Endodermal cell (in vitro differentiated cells): ENCODE measurements at places on chromosomes 7 and 10. TPM values are rescaled to one million over a fixed set of nuclear protein-coding genes. Genes with fewer than 3 reads are reported as not detected.

GRCh38 chr7:135690566-135690965, 28.3 kb downstream of the STMP1 start:
- no peak for DNase-seq

- peak; percentile 97 for DNase-seq
Measured at GRCh38 chr7:1175967-1176851, 16.2 kb upstream of the ZFAND2A start.

DNA sequence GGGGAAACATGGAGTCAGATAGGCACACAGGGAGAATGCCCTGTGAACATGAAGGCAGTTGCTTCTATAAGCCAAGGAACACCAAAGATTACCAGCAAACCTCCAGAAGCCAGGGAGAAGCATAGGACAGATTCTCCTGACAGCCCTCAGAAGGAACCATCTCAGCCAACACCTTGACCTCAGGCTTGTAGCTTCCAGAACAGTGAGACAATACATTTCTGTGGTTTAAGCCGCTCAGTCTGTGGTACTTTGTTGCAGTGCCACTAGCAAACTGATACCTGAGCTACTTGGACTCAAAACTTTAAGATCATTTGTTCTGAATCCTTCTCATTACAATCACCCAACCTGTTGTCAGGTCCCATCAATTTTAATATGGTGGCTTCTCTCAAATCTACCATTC, 31.2 kb downstream of the ABLIM1 start:
- no peak for DNase-seq

- DNase-seq: no peak
Measured at GRCh38 chr7:34751725-34752643, 94.0 kb downstream of the NPSR1 start.

DNA sequence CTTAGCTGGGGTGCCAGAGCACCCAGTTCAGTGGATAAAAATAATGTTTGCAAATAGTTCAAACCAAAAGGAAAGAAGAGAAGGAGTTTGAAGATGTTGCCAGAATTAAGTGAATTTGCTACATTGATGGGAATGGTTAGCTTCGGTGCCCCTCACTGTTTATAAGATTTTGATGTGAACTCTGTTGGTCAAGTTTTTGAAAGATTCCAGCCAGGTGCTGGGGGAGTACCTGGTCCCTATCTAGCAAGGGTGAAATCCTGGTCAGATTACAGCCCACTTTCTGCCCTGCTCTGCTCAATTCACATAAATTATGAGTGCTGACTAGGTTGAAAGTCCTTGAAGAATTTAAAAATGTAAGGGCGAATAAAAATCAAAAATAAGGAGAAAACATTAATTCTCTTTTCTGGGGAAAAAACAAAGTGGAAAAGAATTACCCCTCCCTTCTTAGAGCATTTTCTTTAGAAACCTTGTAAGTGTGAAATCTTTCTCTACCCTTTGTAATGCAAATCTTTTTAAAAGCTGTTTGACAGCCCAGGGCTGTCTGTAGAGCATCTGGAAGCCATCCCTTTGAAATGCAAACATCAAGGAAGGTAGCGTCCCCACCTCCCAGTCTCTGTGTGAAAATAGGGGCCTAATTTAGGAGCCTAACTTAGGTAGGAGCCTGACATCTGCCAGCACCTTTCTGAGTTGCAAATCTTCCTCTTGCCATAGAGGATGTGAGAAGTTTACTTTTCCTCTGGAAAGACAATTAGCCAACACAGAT, 1.4 kb upstream of the GIMAP5 start:
- peak; percentile 84 for DNase-seq

DNA sequence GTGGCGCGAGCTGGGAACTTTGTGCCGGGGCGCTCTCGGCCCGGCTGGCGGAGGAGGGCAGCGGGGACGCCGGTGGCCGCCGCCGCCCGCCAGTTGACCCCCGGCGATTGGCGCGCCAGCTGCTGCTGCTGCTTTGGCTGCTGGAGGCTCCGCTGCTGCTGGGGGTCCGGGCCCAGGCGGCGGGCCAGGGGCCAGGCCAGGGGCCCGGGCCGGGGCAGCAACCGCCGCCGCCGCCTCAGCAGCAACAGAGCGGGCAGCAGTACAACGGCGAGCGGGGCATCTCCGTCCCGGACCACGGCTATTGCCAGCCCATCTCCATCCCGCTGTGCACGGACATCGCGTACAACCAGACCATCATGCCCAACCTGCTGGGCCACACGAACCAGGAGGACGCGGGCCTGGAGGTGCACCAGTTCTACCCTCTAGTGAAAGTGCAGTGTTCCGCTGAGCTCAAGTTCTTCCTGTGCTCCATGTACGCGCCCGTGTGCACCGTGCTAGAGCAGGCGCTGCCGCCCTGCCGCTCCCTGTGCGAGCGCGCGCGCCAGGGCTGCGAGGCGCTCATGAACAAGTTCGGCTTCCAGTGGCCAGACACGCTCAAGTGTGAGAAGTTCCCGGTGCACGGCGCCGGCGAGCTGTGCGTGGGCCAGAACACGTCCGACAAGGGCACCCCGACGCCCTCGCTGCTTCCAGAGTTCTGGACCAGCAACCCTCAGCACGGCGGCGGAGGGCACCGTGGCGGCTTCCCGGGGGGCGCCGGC, 870 bp downstream of the FZD1 start:
- peak; percentile 81 for DNase-seq

GRCh38 chr7:29352041-29352440, 157.5 kb downstream of the CHN2 start:
- peak; percentile 4 for DNase-seq

DNA sequence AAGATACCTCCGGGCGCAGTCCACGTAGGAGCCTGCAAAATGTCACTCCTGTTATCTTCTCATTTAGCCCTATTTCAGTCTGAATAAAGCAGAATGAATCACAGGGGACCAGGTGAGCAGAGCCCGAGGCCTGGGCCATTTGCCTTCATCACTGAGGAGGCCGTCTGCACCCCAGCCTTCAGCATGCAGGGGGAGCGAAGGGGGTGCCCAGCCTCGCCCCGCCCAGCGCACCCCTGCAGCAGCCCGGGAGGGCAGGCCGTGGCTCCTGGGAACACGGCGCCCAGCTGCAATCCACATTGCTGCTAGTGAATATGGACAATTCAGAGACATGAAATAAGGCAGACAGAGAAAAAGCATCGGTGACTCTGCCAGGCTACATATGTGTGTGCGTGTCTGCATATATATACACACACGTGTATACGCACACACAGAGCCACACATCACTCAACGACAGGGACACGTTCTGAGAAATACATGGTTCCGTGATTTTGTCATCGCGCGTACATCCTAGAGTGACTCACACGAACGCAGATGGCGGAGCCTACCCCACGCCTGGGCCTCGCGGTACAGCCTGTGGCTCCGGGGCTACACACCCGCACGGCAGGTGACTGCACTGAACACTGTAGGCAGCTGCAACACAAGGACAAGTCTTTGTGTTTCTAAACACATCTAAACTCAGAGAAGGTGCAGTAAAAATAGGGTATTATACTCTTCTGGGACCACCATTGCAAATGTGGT, 15.2 kb upstream of the ELFN1 start:
- no peak for DNase-seq

GRCh38 chr10:47184724-47185330, 115.2 kb upstream of the GDF10 start:
- peak; percentile 31 for DNase-seq

DNA sequence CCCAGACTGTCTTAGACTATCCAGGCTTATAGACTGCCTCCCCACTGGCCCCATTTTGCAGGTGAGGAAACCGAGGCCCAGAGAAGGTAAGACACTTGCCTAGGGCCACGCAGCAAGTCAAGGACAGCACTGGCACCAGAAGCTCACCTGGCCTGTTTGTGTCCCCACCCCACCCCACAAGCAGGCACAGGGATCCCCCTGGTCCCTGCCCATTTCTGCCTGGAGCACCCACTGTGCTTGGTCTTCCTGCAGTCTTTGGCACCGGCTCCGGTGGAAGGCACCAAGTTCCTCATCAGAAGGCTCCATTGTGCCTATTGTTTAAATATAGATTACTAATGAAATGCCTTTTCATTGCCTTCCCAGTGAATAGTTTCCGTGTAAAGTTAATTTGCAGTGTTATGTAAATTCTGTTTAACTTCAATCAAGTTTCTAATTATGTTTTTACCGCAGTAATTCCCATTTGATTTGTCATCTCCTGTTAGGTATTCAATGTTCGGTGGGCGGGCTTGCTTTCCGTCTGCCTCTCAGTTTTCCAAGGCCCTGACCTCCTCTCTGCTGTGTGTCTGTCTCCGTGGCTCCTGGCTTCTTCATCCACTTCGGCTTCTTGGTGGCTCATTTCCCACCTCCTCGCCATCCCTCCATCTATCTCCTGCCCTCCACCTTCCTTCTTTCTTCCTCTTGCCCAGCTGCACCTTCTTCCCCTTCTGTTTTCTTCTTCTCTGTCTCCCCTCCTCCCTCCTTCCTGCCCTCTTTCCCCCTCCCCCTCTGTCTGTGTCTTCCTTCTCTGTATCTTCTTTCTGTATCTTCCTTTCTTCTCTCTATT, 75.8 kb downstream of the ZMIZ1 start:
- no peak for DNase-seq

GRCh38 chr7:38825721-38826440, 83.1 kb downstream of the VPS41 start:
- no peak for DNase-seq

DNA sequence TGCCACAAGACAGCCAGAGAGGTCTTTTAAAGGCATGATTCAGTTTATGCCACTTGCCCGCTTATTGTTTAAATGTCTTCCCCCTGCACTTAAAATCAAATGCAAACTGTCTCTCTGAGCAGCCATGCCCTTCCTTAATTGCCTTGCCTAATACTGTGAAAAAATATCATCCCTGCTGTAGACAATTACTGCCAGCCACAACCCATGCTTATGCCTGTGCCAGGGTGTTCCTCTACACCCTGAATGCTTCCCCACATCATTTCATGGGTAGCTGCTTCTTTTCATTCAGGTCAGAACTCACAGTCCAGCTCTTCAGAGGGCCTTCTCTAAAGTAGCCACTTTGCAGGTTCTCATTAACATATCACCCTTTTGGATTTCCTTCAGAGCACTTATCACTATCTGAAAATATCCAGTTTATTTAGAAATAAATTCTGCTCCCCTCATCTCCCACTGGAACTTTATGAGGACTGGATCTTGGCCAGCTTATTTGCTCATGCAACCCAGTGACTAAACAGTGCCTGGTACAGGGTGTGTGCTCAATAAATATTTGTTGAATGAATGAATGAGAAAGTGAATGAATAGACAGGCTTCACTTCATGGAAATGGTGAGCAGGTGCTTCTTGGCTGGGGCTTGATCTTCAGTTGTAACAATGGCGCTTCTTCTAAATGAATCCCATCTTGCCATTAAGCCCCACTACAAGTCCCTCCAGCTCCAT, 162.4 kb upstream of the MDFIC start:
- no peak for DNase-seq

DNA sequence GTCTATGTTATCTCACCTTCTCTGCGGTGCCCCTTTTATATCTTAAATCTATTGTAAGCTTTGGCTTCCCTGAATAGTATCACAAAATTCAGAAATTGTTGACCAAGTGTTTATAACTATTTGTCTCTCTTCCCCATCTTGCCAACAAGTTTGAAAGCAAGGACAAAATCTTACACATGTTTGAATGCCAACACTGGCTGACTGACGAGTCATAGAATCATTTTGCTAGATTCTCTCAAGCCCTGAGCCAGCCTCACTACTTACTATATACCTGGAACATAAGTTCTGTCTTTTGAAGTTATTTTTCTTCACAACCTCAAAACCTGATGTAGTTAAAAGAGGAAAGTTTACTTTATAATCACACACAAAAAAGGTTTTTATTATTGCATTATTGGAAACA, 700.7 kb downstream of the PHTF2 start:
- no peak for DNase-seq

DNA sequence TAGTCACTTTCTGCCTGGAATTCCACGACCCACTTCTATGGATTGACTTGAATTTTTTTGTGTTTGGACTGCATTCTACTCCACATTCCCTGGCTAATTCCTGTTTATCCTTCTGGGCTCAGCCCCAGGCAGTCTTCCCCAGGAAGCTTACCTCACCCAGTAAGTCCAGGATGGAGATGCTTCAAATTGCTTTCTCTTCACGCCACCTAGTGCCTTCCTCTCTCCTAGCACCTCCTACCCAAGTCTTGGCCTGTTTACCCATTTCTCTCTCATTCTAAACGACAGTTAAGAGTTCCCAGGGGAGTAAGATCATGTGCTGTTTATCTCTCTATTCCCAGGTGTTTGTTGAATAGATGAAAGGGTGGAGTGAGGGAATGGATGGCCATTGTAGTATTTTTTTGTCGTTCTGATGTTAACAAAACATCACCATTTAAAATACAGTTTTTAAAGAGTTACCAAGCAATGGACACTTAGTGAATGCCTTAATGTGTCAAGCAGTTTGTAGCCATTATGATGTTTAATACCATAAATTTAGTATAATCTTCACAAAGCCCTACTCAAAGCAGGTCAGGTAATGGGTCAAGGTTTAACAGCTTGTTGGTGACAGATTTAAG, 45.5 kb upstream of the TARP start:
- DNase-seq: peak; percentile 89

- DNase-seq: peak; percentile 70
Measured at GRCh38 chr7:155408651-155409586, 49.0 kb upstream of the EN2 start.

DNA sequence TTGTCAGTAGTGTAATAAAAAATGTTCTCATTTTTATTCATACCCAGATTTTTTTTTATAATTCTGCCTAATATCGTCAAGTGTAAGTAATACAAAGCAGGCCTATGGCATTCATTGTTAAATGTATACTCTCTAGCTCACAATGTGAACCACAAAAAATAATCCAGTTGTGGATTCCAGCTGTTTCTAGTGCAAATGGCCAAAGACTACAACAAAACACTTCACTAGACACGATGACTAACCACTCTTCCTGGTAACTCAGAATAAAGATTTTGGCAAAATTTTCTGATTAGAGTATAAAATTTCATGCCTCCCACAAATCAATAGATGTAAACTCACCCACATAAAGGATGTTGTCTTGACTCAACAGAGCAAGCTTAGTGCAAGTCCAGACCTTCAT, 396.6 kb downstream of the DGKB start:
- no peak for DNase-seq

DNA sequence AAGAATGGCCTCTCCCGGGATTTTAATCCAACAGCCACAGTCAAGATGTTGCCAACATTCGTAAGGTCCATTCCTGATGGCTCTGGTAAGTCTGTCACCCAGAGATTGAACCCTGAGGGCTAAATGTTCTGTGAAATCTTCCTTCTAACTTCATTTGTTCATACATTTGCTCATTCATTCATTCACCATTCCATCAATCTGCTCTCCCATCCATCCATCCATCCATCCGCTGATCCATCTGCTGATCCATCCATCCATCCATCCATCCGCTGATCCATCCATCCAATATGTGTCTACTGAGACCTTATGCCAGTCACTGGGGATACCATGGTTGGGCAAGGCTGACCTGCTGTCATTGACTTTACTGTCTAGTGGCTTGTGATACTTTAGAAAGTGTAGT, 65.6 kb downstream of the HK1 start:
- DNase-seq: no peak

Gene ANKRD61
- not detected in 3 replicates for total RNA-seq

Gene MYL10
- not detected in 2 replicates for total RNA-seq

Gene CNTNAP2
- 171 to 205 TPM (median 185 TPM) in 3 replicates for total RNA-seq

Gene AKR1C8
- 0.42 TPM in 1 of 3 replicates, not detected in the others for total RNA-seq

Gene CYP2C19
- total RNA-seq: 0.22 TPM in 1 of 2 replicates, not detected in the other

Gene GOLGA7B
- 0.14 and 0.18 TPM in 2 replicates for total RNA-seq

Gene CHST3
- total RNA-seq: 35.3 to 45.3 TPM (median 40.8 TPM) in 3 replicates

Gene LIPK
- not detected in 3 replicates for total RNA-seq

Gene SPDYE8
- total RNA-seq: not detected in 3 replicates

Gene STOX1
- total RNA-seq: 5.2 and 5.4 TPM in 2 replicates

Gene C10orf88
- total RNA-seq: 14.5 and 14.7 TPM in 2 replicates
